ENCODE measurements at places on chromosomes 2 and 18.

GRCh38 chr2:106175086-106175850, 18.8 kb downstream of the UXS1 start:
- no peak for DNase-seq

DNA sequence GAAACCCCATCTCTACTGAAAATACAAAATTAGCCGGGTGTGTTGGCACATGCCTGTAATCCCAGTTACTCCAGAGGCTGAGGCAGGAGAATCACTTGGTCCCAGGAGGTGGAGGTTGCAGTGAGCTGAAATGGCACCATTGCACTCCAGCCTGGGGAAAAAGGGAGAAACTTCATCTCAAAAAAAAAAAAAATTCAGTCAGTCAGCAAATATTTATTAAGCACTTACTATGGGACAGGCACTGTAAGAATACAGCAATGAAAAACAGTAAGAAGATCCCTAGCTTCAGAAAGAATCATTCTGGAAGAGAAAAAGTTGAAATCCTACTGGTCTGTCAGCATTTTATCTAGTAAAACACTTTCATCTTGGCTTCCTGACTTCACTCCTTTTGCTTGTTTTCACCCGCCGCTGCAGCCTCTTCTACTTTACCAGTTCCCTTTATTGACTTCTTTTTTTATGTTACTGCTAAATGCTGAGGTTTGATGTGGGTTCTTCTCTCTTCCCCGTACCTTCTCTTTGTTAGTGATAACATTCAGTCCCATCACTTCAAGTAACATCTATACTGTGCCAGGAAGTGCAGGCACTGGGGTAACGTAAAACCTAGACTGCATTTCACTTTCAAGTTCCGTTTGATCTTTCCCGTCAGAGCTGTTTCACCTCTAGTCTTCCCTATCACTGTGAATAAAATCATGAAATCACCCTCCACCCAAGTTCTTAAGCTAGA, 10.8 kb upstream of the TAF4B start:
- DNase-seq: no peak

DNA sequence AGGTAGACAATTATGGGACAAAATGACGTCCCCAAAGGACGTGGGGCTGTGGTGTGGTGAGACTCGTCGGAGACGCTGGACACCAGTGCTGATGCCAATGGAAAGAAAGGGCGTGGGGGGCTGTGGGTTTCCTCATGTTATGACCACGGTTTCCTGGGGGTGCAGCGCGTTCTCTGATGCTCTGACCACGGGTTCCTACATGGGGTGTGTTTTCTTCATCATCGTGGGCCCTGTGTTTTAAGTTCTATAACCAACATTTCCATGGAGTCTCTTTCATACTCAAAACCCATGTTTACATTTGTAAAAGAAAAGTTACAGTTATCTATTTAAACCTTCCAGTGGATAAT, 141.6 kb downstream of the RTP5 start:
- DNase-seq: no peak

DNA sequence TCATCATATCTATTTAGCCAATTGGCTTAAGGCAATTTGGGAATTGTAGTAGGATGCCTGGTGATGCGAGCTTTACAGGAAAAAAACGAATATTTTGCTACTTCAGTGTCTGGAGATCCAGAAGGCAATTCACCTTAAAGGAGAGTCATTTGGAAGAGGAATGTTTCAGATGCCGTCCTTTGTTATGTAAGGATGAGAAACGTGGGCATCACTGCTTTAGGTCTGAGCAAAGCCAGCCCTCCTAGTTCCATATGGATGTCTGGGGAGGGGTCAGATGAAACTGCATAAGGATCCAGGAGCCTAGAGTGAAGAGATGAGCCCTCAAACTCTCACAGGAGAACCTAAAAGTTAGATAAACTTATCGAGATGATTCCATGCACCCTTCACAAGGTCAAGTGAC, 30.9 kb upstream of the DOCK10 start:
- DNase-seq: no peak

- peak; percentile 57 for DNase-seq
Measured at GRCh38 chr2:218292048-218293014, at the start of gene TMBIM1. TSS of gene TMBIM1 (minus strand) at chr2:218292503. CDS start at chr2:218282141, 10,362 bp downstream.

GRCh38 chr2:134943540-134943939, 24.9 kb downstream of the CCNT2 start:
- no peak for DNase-seq

DNA sequence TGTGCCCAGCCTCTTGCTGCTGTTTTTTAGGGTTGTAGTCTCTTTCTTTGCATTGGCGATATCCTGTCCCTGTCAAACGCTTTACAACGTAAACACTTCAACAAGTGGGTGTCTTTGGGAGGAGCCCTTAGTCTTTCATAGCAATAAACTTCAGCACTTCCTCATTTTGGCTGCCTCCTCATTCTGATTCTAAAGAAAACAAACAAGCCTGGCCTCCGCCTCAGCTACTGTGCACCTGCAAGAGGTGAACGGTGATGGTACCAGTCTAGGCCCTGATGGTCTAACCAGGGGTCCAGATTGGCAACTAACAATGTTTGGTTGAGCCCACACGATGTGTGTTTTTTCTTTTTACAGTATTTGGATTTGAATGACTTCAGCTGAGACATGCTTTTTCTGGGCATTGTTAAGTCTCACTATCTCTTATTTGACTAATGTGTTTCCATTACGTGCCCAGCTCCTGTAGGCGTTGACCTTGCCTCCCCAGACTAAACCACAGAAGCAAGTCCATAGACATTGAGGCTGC, 53.2 kb upstream of the CUL3 start:
- DNase-seq: no peak

DNA sequence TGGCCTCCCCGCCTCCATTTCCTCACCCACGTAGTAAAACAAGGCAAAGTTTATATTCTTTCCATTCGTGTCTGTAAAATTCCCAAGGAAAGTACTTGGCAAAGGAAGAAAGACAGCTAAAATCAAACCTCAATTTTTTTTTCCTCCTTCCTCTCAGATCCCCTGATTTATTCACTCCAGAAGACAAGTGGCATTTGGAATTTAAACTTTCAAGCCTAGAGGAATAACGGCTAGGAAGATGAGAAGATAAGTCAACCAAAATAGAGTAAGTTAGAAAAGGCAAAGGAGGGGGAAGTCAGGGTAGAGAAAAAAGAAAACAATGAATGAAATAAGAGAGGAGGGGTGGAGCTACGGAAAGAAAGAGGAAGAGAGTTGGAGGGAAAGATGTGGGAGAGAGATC, 198.9 kb upstream of the PIK3C3 start:
- no peak for DNase-seq

DNA sequence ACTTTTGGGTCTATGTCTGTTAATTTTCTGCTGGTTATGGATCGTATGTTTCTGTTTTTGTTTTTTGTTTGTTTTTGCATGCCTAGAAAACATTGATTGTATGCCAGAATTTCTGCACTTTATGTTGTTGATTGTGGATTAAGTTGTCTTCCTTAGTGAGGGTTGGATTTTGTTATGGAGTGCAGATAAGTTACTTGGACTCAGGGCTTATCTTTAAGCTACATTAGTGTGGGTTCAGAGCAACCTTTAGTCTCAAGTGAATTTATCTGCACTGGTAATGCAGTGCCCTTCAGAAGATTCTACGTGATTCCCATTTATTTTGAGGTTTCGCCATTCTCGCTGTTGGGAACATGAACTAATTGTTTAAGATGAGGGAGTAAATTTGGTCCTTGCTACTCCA, 32.9 kb downstream of the UBR3 start:
- DNase-seq: no peak

DNA sequence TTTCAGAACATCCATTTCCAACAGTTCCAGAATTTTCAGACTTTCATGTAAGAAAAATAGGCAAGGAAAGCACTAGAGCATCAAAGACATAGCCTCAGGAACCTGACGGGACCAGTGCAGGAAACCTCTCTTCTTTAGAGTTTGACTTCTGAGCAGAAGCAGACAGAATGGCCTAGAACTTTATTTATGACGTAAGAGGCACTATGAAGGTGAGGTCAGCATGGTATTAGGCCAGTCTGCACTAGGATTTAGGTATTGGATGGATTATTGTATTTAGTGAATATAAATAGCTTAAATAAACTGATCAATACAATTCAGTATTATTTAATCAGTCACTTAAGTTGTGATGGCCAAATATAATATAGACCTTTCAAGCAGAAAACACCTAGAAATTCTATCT, 117.6 kb downstream of the CYRIA start:
- DNase-seq: no peak

- no peak for DNase-seq
Measured at GRCh38 chr18:46266473-46266872, 162.3 kb downstream of the HAUS1 start.

DNA sequence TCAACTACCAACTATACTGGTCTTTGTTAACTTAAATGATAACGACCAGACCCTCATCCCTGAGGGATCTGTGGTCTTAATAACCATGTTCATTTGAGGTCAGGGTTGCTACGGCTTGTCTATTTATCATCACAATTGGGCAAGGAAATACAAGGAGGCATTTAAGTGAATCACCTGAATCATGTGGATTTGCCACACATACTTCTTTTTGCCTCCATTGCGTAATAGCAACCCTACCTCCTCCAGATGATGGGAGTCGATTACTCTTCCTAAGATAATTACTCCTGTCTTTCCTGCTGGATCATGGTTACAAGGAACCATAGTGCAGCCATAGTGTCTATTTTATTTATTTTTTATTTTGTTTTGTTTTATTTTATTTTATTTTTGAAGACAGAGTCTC, 42.2 kb downstream of the TAF4B start:
- DNase-seq: no peak

DNA sequence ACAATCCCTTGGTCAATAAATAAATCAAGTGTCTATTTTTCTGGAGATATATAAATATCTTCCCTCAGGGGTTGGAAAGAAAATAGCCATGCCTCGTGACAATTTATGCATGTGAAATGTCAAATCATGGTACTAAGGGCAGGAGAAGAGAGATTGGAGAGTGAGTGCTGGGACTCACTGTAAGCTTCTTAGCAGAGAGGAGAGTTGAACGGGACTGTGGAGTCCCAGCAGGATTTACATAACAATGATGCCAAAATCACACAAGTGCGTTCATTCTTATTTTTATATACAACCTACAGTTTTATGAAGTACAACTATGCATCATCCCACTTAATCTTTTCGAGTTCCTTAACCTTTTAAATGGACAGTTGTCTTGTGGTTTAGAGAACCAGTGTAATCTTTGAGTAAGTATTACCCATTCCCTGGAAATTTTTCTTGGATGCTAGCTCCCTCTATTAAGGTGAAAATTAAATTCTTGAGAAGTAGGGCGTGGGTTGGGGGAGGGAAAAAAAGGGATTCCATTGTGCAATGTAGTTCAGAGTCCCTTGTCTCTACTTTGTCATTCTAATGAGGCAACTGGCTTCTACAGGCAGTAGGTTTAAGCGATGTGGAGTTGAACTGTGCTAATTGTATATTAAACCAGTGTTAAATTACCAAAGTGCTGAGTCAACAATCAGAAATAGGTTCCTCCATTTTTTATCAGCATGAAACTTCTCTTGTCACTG, 143.6 kb upstream of the EPHA4 start:
- no peak for DNase-seq

GRCh38 chr18:10951631-10952544, 197.5 kb downstream of the PIEZO2 start:
- DNase-seq: no peak

GRCh38 chr18:77124452-77124922, 8.1 kb downstream of the MBP start:
- no peak for DNase-seq

All from stromal cell of bone marrow (primary cell).